CD4-positive, alpha-beta T cell (primary cell): ENCODE measurements at places on chromosomes 2 and 18. TPM values are rescaled to one million over a fixed set of nuclear protein-coding genes. Genes with fewer than 3 reads are reported as not detected.

GRCh38 chr2:76679025-76679396 is 843.2 kb downstream of the LRRTM4 start:
- no peak for DNase-seq

- DNase-seq: peak; percentile 57
These were observed 11.8 kb downstream of the CHRNA1 start for GRCh38 chr2:174752403-174753037.

- DNase-seq: no peak
These were observed 6.2 kb downstream of the ANKRD23 start for GRCh38 chr2:96837575-96837974.

Gene CERS6
- total RNA-seq: 17.9 TPM

GRCh38 chr18:48834413-48835031 is 116.2 kb downstream of the SMAD7 start:
- DNase-seq: peak; percentile 80

- no peak for DNase-seq
These were observed 1533.0 kb downstream of the LRP1B start for GRCh38 chr2:140597836-140598235.

Gene TXNDC2
- total RNA-seq: not detected

- no peak for DNase-seq
These were observed 322.6 kb downstream of the CELF4 start for GRCh38 chr18:37242826-37243560.

Gene ENOSF1
- total RNA-seq: 37.8 TPM

Gene SERPINB2
- total RNA-seq: not detected

Gene SUMO1
- total RNA-seq: 72.9 TPM

DNA sequence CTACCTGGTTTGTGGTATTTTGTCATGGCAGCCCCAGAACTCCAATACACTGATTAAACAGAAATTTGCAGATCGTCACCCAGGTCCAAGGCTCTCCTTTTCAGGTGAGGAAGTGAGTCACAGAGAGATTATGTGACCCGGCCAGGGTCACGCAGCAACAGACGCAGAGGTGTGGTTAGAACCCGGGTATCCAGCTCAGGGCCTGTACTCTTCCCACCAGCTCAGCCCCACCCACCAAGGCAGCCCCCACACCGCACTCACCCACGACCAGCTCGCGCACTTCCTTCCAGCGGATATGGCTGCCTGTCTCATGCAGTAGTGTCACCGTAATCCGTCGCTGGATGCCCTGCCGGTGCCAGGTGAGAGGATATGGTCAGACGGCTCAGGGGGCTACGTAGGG is 48.1 kb downstream of the AQP12A start:
- no peak for DNase-seq

Gene GAD1
- not detected for total RNA-seq
